NCI-H2081 treated with DMSO at 0.1 percent for 48 hours (cell line): ENCODE measurements at places on chromosomes 5 and 9.

- no peak for DNase-seq
These were observed 136.9 kb upstream of the EGFLAM start for GRCh38 chr5:38121420-38121819.

GRCh38 chr5:82670692-82671091 lies 392.5 kb upstream of the RPS23 start:
- DNase-seq = no peak

GRCh38 chr5:77413049-77413448 lies 79.1 kb downstream of the WDR41 start:
- no peak for DNase-seq

GRCh38 chr5:2892466-2893000 lies 141.1 kb upstream of the IRX2 start:
- no peak for DNase-seq

GRCh38 chr5:102781359-102781758 lies 26.3 kb downstream of the PAM start:
- no peak for DNase-seq
